ENCODE measurements at places on chromosomes 4 and X. TPM values are rescaled to one million over a fixed set of nuclear protein-coding genes. Genes with fewer than 3 reads are reported as not detected.

- DNase-seq = no peak
These were observed 1.1 kb upstream of the FGF16 start for GRCh38 chrX:77446029-77446585.

GRCh38 chr4:98996765-98997068 is 1.2 kb downstream of the METAP1 start:
- no peak for DNase-seq

GRCh38 chrX:16130707-16131106 is 7.3 kb downstream of the GRPR start:
- DNase-seq = no peak

- no peak for DNase-seq
These were observed 225.0 kb upstream of the CXXC4 start for GRCh38 chr4:104719539-104720230.

DNA sequence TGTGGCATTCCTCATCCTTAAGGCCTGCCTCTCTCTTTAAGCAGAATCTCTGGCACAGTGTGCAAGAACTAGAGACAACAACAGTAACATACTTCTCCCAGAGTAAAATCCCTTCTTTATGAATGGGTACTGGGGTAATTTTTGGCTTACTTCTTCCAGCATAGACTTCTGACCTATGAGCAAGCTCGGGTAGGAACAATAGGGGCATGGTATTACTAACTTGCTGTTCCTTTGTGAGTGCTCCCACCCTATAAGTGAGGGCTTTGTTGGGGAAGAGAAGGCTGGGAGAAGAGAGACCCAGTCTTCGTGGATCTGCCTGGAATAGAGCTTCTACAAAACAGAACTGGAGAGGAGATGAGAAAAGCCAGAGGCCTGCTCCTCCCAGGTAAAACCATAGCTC is 30.2 kb downstream of the CLDN2 start:
- no peak for DNase-seq

DNA sequence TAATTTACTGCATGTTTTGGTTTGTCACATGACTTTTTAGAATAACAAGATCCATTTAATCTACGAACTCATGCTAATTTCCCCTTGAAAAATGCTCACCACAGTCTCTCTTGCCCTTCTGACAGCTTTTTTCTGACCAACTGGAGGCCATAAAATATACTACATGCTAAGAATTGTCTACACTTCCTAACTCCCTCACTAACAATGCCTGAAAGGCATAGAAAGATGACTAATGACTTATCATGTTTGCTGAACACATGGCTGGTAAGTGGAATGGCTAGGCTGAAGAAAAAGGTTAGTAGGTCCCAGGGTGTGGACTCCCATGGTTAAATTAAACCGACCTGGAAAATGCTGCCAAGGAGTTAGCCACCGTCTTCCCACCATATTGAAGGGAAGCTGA is 309.9 kb downstream of the SPOCK3 start:
- no peak for DNase-seq

- no peak for DNase-seq
These were observed 143.1 kb downstream of the ARSF start for GRCh38 chrX:3184176-3184930.

GRCh38 chrX:20664774-20665173 is 398.1 kb upstream of the RPS6KA3 start:
- DNase-seq = no peak

GRCh38 chr4:140811429-140811828 is 55.2 kb upstream of the TBC1D9 start:
- no peak for DNase-seq

DNA sequence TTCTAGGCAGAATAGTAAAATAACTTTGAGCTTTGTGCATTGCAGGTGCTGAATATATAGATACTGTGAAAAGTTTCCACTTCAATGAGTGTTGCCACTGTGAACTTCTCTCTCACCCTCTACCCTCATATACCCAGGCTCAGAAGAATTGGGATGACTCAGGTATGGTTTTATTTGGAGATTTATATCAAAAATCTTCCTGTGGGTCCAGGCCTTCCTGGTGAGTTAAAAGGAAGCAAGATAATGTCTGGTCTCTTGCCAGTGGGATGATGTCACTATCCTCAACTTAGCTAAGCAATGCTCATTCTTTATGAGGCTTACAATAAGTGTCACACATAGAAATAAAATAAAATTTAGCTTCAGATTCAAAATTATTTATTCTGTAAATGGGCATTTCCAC is 153.3 kb upstream of the TENT5D start:
- DNase-seq = no peak

GRCh38 chr4:45668128-45668527 is 455.7 kb downstream of the GABRG1 start:
- DNase-seq = no peak

DNA sequence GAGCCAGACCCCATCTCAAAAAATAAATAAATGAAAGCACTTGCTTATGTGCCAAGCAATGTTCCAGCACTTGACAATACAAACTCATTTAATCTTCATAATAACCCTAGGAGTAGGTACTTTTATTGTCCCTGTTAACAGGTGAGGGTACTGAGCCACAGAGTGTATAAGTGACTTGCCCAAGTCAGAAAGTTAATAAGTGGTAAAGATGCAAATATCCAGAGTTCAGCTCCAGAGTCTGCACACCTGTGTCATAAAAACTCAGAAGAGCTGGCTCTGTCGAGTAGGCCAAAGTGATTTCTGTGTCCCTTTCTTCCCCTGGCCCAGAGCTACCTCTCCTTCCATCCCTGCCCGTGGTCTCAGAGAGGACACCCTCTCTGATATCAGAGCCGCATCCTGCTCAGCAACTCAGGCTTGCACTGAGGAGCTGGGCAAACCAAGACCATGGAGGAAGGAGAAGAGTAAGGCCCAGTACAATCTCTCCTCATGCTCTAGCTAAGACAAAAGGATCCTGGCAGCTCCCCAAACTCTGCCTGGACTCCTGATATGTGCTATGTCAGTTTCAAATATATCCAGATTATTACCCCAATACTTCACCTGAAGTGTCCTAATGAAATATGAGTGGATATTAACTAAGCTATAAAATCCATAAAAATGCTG is 136.3 kb downstream of the HS6ST2 start:
- no peak for DNase-seq

DNA sequence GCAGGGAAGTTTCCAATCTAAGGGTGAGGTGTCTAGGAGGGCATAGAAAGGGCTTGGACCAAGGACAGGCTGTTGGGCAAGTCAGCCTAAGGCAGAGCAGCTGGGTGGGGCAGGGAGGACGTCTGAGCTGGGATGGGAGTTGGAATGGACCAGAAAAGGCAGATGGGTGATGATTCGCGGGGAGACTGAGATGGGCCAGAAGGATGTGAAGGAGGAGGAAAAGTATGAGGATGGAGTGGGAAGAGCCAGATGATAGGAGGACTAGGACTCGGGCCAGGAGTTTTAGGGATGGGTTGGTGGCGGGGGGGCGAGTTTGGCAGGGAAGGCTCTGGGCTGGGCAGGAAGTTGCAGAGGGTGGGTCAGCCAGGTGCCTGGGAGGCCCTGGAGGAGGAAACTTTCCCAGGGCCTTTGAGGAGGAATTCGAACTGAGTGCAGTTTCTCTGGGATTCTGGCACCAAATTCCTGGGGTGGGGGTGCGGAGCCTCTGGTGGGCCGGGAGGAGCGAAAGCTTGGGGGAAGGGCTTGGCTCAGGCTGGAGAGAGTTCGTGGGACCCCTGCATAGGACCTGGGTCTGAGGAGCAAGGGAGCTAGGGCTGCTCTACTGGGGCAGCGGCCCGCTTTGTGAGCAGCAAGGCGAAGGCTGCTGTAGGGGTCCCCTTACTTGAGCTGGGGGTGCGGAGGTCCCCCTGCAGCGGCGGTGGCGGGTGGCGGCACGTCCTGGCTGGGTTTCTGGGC is 8.7 kb upstream of the TIMP1 start:
- DNase-seq = no peak

DNA sequence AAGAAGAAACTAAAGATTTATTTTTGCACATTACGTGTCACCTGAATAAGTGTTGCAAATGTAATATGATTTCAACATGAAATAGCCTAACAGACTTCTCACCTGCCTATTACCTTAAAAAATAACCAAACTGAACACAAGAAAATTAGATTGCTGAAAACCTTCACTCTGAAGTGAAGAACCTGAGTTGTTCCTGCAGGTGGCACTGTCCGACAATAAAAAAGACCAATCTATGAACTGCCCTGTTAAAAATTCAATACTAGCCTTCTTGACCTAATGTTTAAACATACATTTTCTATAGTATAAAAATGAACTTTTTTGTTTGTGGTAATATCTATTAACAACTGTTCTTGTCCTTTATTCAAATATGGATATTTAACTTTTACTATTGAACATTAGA is 69.2 kb upstream of the PNPLA4 start:
- peak; percentile 13 for DNase-seq

- DNase-seq = no peak
These were observed 56.5 kb downstream of the PRDM5 start for GRCh38 chr4:120865985-120866384.

- DNase-seq = no peak
These were observed 21.2 kb downstream of the ZFP42 start for GRCh38 chr4:188016754-188017153.

CFAP47 gene
- total RNA-seq = not detected

CCKAR gene
- not detected for total RNA-seq

LONRF3 gene
- 1.3 TPM for total RNA-seq

DCLK2 gene
- not detected for total RNA-seq

BBS12 gene
- 1.7 TPM for total RNA-seq

PAGE2 gene
- not detected for total RNA-seq

All from CD8-positive, alpha-beta memory T cell (primary cell).